ENCODE measurements at places on chromosomes 7 and 10. TPM values are rescaled to one million over a fixed set of nuclear protein-coding genes. Genes with fewer than 3 reads are reported as not detected.

The RHEB gene
- 259 TPM for total RNA-seq

DNA sequence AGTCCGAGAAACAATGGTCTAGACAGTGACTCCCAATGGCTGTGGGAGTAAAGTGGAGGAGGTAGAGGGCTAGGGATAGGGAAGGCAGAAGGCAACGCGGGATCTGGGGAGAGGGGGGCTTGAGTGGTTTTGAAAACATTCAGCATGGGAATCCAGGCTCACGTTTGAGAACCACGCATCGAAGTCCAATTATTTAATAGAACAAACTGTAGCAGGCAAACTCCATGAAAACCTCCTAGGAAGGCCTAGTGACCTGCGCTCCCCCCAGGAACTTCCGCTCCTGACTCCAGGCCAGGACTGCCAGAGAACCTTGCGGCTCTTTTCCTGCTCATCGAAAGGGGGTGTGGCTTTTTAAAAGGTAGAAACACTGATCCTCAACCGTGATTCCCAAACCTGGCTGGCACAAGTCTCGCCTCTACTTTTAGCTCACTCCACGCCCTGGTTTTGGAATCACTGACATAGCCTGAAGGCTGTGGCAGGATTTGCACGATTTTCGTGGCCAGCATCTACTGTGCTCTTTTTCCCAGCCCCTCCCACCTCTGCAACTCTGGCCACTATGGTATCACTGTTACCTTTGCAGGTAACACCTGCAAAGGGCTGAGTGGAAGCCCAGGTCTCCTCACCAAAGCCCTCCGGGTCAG, 43.4 kb downstream of the MYOF start:
- DNase-seq: no peak

The ANKRD30A gene
- not detected for total RNA-seq

- DNase-seq: no peak
Measured at GRCh38 chr10:123888751-123889150, 2.9 kb downstream of the CPXM2 start.

DNA sequence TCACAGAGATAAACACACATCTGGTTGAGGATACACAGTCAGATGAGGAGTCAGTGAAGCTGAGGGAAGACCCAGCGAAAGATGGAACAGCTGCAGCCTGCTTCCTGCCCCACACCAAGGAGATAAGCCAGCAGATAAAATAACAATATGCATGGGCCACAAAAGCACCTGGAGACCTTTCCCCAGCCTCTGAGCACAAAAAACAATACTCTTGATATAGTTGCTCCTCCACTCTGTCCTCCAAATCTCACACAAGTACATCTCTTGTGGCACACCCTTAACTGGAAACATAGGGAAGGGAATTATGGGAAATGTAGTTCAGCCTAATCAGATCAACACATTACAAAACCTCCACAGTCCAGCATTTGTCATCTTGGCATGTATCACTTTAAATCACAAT, 9.7 kb upstream of the FHIP2A start:
- DNase-seq: no peak

The TLL2 gene
- 0.64 TPM for total RNA-seq

- no peak for DNase-seq
Measured at GRCh38 chr10:98478430-98479222, 31.9 kb upstream of the HPS1 start.

The LRRC18 gene
- total RNA-seq: not detected

- no peak for DNase-seq
Measured at GRCh38 chr7:41747961-41748360, 45.1 kb upstream of the INHBA start.

The EFCAB10 gene
- total RNA-seq: not detected

DNA sequence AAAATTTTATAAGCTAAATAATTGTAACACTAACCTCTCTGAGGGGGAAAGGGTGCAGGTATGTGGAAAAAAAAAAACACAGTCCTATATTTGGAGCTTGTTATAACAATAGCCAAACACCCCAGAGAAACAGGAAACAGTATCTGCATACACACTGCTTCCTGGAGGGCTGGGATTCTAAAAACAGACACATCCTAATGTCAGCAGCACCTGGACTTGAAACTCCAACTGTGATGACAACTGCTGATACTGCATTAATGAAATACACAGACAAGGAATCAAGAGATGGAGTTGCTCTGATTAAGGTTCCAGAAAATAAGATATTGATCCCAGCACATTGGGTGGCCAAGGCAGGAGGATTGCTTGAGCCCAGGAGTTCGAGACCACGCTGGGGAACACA, 9.3 kb downstream of the DAGLB start:
- DNase-seq: no peak

DNA sequence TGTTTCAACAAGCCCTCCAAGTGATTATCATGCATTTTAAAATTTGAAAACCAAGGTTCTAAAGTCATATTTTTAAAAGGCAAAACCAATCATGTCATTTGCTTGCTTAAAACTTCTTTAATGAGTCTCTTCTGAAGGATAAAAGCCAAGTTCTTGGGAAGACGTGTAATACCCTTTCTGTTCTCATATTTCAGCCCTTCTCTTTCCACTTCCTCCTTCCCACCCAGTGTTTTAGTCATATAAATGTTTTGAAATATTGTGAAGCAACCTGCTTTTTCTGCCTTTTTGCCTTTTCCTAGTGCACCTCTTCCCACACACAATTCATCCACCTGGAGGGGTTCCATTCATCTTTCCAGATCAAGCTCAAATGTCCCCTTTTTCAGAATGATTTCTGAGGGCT, 211.1 kb upstream of the LRRTM3 start:
- no peak for DNase-seq

GRCh38 chr7:151386301-151387160, 23.3 kb downstream of the WDR86 start:
- DNase-seq: no peak

DNA sequence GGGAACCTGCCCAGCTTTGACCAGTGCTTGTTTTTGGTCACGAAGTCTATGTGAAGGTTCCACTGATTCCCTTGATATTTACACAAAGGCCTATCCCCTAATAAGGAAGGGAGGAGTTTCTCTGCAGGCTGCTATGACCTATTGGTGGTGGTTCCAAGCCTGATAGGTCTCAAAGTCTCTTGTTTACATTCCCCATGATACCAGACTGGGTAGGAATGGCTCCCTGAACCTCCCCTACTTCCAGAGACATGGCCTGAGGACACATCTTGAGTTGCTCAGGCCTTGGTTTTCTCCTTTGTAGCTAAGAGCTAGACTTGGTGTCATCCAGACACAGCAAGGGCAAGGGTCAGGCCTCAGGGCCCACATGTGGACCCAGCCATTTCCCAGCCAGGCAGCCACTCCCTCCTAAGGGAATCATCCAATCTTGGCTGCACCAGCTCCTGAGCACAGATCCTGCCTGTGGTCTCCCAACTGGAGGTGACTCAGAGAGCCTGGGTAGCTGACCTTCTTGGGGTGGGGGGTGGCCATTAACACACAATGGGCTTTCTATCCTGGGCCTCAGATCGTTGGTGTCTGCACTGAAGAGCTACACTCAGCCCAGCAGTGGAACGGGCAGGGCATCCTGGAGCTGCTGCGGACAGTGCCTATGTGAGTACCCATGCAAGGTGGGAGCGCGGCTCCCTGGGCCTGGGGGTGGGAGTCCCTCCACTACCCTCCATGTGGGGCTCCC, 51.0 kb upstream of the TRIM8 start:
- no peak for DNase-seq

All from Panc1 (cell line).